Heart right ventricle (tissue), 16 donors: ENCODE measurements at places on chromosomes 11 and 22. TPM values are rescaled to one million over a fixed set of nuclear protein-coding genes. Genes with fewer than 3 reads are reported as not detected.
A peak's percentile ranks its signal among the peaks of the same experiment; 100 is the strongest.

GRCh38 chr22:34105461-34106062 is 185.3 kb upstream of the LARGE1 start:
- peak; percentile 54 for DNase-seq

- DNase-seq = no peak
Measured at GRCh38 chr22:40312050-40312449, 34.2 kb upstream of the ADSL start.

The VSTM5 gene
- 0.06 TPM for total RNA-seq

DNA sequence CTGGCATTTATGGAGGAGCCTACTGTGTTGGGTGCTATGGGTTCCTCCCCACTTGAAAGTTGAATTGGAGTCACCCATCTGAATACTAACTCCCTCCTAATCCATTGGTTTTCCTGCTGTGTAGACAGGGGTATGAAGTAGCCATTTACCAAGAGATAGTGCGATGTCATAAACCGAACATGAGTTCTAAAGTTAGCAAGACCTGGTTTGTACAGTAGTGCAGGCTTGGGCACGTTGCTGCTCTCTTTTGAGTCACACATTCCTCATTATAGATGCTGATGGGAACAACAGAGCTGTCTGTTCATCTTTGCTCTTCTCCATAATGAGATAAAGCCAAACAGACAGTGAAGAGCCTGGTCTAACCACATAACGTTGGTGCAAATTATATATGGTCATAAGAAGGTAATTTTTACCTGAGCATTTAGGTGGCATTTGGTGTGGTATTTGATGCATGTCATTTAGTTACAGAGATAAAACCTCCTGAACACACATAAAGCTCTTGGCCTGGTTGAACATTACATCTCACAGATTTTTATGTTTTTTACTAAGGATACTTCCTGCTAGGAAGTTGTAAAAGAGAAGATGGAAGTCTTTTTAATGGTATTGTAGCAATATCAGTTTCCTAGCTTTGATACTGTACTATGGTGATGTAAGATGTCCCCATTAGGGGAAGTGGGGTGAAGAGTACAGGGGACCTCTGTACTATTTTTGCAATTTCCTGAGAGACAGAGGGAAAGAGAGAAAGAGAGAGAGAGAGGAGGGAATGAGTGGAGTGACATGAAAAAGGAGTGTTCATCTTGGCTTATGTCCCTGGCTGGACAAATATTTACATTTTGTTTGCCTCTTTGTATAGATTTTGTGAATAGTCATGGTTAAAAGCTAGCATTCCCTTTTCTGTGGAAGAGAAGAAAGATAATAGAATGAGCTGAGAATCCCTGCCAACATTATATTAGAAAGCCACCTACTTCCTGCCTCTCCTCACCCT is 27.9 kb downstream of the GRAP2 start:
- DNase-seq = no peak

- DNase-seq = no peak
Measured at GRCh38 chr11:7872890-7873289, 58.2 kb downstream of the OR10A6 start.

The C11orf16 gene
- total RNA-seq = not detected

GRCh38 chr22:29172216-29172615 is 33.5 kb upstream of the EMID1 start:
- DNase-seq = no peak

The SLC37A2 gene
- 1.1 TPM for total RNA-seq

DNA sequence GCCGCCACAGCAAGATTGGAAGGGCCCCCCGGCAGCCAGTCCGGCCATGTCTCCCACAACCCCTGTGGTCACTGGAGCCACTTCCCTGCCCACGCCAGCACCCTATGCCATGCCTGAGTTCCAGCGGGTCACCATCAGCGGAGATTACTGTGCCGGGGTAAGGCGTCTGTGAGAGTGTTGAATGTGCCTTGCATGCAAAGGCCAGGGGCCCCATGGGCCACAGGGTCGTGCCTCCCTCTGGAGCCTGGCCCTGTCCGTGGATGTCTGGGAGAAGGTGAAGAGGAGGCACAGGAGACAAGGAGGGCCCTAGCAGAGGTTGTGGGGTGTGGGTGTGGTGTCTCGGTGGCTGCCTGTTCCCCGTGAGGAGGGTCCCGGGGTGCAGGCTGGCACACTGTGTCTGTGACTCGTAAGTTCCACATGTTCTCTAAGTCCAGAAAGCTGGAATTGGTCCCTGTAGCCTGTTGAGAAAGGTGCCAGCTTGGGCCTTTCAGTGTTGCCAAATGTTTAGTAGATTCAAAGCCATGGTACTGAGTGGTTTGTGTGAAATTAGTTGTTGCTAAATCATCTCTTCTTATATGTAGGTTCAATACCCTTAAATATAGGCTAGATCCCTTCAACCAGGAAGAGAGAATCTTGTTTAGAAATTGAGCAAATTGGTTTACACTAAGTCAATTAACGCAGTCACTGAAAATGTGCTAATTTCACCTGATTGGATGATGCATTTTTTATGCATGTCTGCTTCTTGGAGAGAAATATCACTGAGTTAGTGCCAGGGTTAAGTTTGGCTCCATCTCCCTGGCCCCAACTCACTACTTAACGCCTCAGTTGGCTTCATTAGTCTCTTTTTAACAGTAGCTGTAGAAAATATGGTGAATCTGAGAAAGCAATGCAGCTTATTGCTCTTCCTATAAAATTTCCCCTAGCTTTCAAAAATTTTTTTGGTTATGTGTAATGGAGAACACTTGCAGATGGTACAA is 23.8 kb downstream of the AMPD3 start:
- no peak for DNase-seq

The P2RY6 gene
- total RNA-seq = 0.99 TPM

DNA sequence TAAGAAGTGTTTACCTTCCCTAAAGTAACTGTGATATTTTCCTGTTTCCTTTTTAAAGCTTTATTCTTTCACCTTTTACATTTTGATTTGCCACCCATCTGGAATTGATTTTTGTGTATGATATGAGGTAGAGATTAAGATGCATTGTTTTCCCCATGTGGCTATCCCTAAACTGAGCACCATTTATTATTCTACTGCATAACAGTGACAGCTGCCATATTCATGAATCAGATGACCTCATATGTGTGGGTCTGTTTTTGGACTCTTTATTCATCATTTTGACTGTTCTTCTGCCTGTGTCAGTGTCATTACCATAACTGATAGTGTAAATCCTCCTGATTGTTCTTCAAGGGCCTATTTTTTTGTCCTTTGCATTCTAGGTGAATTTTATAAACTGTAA is 50.8 kb downstream of the HIPK3 start:
- no peak for DNase-seq

DNA sequence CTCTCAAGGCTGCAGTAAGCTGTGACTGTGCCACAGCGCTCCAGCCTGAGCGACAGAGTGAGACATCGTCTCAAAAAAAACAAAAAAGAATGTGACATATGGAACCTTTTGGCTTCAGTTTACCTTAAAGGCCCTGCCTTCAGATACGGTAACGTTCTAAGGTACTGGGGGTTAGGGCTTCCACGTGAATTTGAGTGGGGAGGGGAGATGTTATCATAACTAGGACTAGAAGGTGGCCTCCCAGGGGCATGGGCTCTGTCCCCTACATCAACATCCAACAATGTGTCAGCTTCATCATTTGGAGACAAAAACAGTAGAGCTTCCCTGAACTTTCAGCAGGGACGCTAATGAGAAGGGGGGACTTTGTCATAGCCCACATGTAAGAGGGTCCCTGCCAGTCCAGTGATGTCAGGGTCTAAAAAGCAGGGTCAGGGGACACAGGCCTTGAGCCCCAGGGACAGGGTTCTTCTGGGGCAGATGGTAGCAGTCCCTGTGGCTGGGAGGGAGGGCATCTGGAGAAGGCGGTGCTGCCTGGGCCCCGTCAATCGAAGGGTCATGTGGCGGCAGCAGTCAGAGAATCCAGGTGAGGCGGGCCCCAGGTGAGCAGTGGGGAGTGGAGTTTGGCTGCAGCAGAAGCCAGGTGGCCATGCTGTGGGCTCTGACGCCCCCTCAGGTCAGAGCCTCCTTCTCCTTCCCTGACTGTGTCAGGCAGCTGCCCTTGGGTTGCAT is 79.8 kb downstream of the BCR start:
- no peak for DNase-seq

DNA sequence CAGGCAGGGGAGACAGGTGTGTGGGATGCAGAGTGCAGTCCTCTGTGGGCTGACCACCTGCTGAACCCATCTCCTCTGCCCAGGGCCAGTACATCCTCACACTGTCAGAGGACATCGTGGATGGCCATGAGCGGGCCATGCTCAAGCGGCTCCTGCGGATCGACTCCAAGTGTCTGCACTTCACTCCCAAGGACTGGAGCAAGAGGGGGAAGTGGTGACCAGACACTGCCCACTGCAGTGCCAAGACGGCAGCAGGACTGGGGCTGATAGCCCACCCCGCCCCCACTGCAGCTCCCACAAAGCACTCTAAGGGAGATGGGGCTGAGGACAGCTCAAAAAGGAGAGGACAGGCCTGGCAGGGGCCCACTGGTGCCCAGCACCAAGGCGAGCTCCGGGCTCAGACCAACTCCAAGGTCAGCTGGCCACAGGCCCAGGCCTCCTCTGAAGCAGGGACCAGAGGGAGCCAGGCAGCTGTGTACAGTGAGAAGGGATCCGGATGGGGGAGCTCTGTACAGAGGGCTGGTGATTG is 1.6 kb downstream of the RNASEH2C start:
- DNase-seq = no peak

DNA sequence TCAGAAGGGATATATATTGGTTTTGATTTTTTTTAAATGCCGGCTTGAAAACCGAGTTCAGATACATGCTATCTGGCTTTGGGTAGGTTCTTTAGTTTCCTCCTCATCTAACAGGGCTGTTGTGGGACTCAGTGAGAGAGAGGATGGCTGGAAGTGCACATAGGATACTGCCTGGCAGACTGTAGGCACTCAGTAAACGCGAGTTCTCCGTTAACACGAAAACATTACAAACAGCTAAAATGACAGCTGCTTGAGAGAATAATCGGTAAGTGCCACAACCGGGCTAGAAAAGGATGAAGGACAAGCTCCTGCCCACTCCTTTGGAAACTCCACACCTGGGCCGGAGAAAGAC is 369 bp downstream of the XRRA1 start:
- no peak for DNase-seq

The CASP5 gene
- total RNA-seq = not detected

The TEX12 gene
- not detected for total RNA-seq

DNA sequence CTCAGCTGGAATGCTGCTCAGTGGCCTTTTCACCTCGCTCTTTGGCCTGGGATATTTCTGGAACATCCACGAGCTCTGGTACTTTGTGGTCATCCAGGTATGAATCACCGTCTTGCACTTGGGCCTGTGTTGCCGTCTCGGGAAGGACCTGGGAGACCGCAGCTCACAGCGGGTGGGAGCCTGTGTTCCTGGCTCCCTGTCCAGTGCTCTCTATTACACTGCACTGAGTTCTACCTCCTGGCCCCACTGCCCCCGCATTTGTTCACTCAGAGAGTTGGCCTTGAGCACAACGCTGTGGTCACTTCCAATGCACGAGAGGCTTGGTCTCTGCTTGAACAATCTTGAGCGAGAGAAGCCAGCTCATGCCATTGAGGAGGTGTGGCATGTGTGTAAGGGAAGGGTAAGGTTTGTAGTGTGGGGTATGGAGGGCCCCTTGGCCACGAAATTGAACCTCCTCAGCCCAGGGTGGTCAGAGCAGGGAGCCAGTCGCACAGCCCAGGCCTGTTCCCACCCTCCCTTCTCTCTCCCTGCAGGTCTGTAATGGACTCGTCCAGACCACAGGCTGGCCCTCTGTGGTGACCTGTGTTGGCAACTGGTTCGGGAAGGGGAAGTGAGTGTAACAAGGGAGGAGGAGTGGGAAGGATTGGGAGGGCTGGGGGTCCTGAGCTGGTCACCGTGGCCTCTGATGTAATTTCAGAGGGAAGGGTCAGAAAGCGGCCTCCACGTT is 16.2 kb downstream of the SLC37A2 start:
- no peak for DNase-seq

DNA sequence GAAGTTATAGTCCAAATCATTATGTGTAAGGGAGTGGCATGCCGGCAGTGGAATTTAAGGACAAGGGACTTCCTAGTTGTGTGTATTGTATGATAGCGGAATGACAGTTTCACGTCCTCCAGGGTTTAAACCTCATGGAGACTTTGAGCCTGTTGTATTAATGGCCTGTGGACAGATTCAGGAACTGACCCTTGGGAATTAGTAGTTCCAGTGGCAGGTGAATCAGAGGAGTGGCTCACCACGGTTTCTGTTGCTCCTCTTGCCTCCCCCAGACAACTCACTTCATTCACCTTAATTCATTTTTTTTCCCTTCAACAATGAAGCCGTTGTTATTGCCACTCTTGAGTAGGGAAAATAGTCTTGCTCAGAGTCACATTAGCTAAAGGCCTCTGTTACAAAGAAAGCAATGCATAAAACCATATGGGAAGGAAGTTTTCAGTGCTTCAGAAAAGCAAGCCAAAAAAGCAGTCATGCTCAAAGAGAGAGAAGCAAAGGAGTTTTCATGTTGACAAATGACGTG is 22.6 kb downstream of the AMOTL1 start:
- DNase-seq = no peak

The PNPLA3 gene
- total RNA-seq = not detected

DNA sequence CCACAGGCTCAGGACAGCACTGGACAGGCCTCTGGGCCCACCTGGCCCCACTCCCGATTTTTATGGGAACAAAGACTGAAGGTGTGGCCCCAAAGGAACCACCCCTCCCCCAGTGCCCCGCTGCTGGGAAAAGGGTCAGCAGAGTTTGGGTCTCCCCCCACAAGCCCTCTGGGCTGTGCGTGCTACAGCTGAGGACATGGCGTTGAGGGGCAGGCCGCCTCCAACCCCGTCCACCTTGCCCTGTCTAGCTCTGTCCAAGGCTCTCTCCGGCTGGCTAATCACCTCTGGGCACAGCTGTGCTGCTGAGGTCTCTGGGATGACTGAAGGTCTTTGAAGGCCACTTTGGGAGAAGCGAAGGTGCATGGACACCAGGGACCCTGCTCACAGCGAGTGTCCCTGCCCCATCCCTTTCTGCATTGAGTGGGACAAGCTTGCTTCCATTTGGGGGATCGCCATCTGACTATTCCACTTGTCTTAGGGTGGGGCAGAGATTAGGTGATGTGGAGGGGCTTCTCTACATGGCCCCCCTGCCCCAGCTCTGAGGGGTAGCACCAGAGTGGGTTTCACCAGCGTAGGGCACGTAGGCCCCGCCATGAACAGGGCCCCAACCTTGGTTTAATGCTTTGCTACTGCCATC is 6.5 kb downstream of the ASCL2 start:
- DNase-seq = no peak

DNA sequence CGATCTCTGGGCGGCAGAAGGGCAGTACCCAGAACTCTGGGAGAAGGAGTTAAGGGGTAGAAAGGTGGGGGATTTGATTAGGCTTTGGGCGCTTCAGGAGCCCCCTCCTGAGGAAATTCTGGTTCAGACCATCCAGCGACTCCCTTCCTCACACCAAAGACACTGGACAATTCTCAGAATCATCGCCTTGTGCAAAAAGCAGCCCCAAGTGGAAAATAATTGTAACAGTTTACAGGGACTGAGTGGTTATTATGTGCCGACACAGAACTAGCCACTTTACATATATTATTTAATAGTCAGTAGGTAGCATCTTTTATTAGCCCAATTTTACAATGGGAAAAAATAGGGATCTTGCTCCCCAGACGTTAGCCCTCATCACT is 662 bp upstream of the TRIM3 start:
- no peak for DNase-seq

The BATF2 gene
- 2.7 TPM for total RNA-seq
